ENCODE measurements at places on chromosomes 11 and 22. TPM values are rescaled to one million over a fixed set of nuclear protein-coding genes. Genes with fewer than 3 reads are reported as not detected.

DNA sequence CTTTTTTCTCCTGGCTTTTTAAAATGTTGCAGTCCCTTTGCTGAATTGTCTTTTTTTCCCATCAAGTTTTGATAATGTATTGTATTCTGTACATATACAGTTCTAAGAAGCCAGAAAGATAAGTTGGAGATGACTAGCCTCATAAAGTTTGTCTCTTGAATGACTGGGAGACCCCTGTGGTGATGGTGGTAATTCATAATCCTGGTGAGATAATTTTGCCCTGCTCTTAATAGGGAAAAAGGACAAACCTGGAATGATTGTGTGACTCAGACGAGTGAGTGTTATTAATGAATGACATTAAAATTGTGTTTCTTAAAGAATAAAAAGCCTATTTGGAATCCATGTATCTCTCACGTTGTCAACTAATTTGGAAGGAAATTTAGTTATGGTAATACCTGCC, 1.2 kb downstream of the HIKESHI start:
- peak overlapping the region; percentile 96 for H3K4me3 ChIP-seq
- no peak for DNase-seq
- H3K27me3 ChIP-seq, result no peaks in the 10 kb centered on the region
- peaks cover 31% of the 10 kb centered on the region for H3K4me1 ChIP-seq
- peaks cover 9% of the 10 kb centered on the region for H3K36me3 ChIP-seq

DNA sequence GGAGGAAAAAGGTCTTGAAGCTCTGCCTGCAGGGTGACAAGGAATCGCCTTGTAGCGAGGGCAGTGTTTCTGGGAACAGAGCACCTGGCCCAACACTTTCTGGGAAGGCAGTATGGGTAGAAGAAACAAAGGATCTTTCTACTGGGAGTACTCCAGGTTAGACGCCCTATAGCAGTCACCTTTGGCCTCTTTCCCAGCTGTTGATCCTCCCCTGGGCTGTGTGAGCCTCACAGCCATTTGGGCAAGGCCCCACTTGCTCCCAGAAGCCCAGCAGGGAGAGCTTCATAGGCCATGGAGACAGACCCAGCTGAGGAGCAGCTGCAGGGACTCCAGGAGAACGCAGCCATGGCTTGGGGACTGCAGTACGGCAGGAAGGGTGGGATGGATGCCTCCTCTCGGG, 1.2 kb downstream of the SLCO2B1 start:
- H3K27me3 ChIP-seq, result peaks cover 8% of the 10 kb centered on the region
- H3K27ac ChIP-seq, result no peak overlapping the region
- no peaks in the 10 kb centered on the region for H3K36me3 ChIP-seq

DNA sequence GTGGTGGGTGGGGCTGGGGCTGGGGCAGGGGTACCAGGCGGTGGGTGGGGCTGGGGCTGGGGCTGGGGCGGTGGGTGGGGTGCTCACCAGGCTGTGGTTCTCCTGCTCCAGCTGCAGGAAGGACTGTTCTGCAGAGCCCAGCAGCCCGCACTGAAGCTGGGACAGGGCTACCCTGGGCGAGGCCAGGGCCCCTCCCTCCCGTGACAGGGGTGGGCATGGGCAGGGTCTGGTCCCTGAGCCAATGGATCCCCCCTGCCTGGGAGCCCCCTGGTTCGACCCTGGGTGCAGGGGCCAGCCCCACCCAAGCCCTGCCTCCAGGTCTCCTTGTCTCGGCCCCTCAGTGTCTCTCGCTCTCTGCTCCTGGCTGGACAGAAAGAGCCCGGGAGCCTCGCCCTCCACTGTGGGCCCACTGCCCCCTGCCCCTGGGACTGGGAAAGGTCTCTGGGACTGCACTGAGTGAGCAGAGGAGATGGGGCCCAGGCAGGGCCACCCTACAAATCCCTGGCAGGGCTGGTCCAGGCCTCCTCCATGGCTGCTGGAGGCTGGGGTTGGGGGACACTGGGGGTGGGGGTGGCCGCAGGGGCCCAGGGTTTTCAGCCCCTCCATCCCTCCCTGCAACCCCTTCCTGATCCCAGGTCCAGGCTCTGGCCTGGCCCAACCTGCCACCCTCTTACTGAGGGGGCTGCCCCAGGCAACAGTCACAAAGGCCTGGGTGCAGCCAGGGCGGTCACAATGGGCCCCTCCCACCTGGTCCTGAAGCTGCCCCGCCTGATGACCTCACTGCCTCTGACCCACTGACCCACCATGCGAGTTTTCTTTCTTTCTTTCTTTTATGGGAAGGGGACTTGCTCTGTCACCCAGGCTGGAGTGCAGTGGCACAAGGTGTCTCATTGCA, at the start of gene CCDC188:
TSS of gene CCDC188 (minus strand) at position 675 of the 895 bp plus-strand sequence. CDS start at position 606, 69 bp downstream.
- H3K27ac ChIP-seq, result no peak within 1 kb of the TSS
- peaks cover 2% of the 10 kb centered on the region for H3K4me1 ChIP-seq
- H3K36me3 ChIP-seq, result no peaks in the 10 kb centered on the region
- no peaks in the 10 kb centered on the region for H3K27me3 ChIP-seq
- no peak within 1 kb of the TSS for H3K4me3 ChIP-seq

- no peaks in the 10 kb centered on the region for H3K4me1 ChIP-seq
- no peak for DNase-seq
- peaks cover 2% of the 10 kb centered on the region for H3K27me3 ChIP-seq
- H3K4me3 ChIP-seq, result no peak overlapping the region
- no peak overlapping the region for H3K27ac ChIP-seq
- H3K36me3 ChIP-seq, result no peaks in the 10 kb centered on the region
Measured at GRCh38 chr11:106344394-106344793, 266.9 kb downstream of the AASDHPPT start.

DNA sequence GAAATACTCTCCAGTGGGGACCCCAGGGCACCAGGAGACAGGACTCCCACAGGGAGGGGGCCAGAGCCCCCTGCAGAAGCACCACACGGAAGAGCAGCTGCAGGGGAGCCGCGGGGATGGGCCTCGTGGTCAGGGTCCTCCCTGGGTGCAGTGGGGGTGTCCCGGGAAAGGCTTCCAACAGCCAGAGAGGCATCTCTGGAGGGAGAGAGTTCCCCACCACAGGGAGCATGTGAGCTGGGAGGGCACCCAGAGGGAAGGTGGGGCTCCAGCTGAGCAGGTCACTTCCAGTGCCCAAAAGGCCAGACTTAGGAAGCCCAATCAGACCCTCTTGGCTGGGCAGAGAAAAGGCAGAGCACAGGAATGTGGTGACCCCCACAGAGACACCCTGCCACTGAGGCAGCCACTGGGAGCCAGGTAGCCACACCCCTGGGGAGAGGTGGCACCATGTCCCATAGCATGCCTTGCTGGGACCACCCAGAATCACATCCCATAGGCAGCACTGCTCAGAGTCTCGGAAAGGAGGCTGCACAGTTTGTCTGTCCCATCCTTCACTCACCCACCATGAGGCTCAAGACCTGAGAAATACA, 49.9 kb upstream of the LMO1 start:
- H3K4me3 ChIP-seq, result no peak overlapping the region
- no peaks in the 10 kb centered on the region for H3K27me3 ChIP-seq
- no peak overlapping the region for H3K27ac ChIP-seq

- H3K4me1 ChIP-seq, result no peaks in the 10 kb centered on the region
- no peak overlapping the region for H3K4me3 ChIP-seq
- no peak overlapping the region for H3K27ac ChIP-seq
Measured at GRCh38 chr11:74460065-74460464, 7.3 kb downstream of the KCNE3 start.

- H3K27ac ChIP-seq, result no peak overlapping the region
- DNase-seq, result no peak
- no peak overlapping the region for H3K4me3 ChIP-seq
- peaks cover 4% of the 10 kb centered on the region for H3K4me1 ChIP-seq
Measured at GRCh38 chr11:87258171-87258833, 220.6 kb downstream of the TMEM135 start.

GRCh38 chr11:130737041-130737830, 179.0 kb downstream of the SNX19 start:
- H3K27me3 ChIP-seq, result no peaks in the 10 kb centered on the region
- no peaks in the 10 kb centered on the region for H3K36me3 ChIP-seq
- H3K4me1 ChIP-seq, result no peaks in the 10 kb centered on the region
- no peak overlapping the region for H3K4me3 ChIP-seq
- no peak overlapping the region for H3K27ac ChIP-seq

- no peak overlapping the region for H3K27ac ChIP-seq
- H3K4me3 ChIP-seq, result no peak overlapping the region
- H3K27me3 ChIP-seq, result no peaks in the 10 kb centered on the region
- no peaks in the 10 kb centered on the region for H3K36me3 ChIP-seq
- peaks cover 22% of the 10 kb centered on the region for H3K4me1 ChIP-seq
Measured at GRCh38 chr11:102575012-102575411, 44.5 kb upstream of the MMP7 start.

DNA sequence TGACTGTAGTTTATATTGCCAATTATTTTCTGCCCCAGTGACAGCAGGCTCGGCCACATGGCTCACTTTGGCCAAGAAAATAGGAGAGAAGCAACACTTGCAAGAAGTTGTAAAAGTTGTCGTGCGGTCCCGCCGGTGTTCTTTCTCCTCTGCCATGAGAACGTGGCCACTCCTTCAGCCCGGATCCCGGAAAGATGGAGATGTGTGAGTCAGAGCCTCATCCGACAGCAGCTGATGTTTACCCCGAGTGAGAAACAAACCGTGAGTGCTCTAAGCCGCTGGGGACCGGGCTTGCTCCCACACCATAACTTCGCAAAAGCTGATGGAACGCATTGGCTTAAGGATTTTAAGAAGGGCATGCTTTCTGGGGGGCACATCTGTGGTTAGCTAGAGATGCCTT, 157.0 kb downstream of the CACNA1I start:
- no peak overlapping the region for H3K4me3 ChIP-seq
- H3K36me3 ChIP-seq, result no peaks in the 10 kb centered on the region
- H3K27me3 ChIP-seq, result no peaks in the 10 kb centered on the region

- no peak for DNase-seq
- H3K4me1 ChIP-seq, result no peaks in the 10 kb centered on the region
- peaks cover 7% of the 10 kb centered on the region for H3K27me3 ChIP-seq
- no peaks in the 10 kb centered on the region for H3K36me3 ChIP-seq
- H3K4me3 ChIP-seq, result no peak overlapping the region
- H3K27ac ChIP-seq, result no peak overlapping the region
Measured at GRCh38 chr11:94678236-94678635, 89.9 kb upstream of the AMOTL1 start.

GRCh38 chr11:122337241-122337640, 221.2 kb upstream of the BLID start:
- no peaks in the 10 kb centered on the region for H3K36me3 ChIP-seq
- H3K4me3 ChIP-seq, result no peak overlapping the region
- H3K27me3 ChIP-seq, result peaks cover 2% of the 10 kb centered on the region
- DNase-seq, result no peak
- H3K4me1 ChIP-seq, result no peaks in the 10 kb centered on the region

DNA sequence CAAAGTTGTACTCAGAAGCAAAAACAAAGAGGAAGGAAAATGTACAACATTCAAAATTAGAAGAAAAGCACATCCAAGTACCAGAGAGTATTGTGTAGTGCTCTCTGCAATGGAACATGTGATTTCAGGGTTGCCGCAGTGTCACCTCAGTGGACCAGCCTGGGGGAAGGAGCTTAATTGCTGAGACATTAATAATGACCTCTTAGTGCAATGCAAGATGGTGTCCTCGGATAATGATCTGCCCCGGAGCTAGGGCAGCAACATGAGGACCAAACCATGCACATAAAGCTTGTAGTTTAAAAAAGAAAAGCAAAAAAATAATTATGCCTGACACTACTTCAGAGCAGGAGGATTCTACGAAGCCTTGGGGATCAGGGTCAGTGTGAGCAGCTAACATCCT, 11.3 kb upstream of the JHY start:
- H3K36me3 ChIP-seq, result no peaks in the 10 kb centered on the region
- H3K4me3 ChIP-seq, result no peak overlapping the region
- no peaks in the 10 kb centered on the region for H3K27me3 ChIP-seq
- peaks cover 2% of the 10 kb centered on the region for H3K4me1 ChIP-seq
- no peak for DNase-seq

DNA sequence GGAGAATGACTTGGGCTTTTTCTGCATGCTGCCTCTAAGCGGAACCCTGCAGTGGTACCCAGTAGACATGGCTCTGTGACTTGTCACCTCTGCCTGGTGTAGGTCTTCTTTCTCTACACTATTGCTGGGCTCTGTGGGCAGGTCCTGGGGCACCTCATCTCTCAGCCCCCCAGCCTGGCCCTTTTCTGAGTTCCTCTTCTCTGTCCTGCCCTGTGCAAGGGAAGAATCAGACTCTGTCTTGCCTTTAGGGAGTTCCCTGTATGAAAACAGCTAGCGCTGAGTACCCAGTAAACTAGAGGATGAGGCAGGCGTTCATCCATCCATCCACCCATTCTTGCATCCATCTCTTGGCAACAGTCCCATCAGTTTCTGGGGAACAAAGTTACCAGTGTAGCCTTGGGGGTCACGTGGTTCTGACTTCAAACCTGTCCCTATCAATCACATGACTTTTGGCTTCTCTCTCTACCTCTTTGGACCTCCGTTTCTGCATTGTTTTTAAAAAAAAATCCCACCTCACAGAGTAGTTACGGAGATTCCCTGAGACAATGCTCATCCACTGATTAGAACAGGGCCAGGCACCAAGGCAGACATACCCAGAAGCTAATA, 86.4 kb upstream of the WNT11 start:
- H3K36me3 ChIP-seq, result no peaks in the 10 kb centered on the region
- H3K27ac ChIP-seq, result peak overlapping the region; percentile 68
- DNase-seq, result no peak
- H3K4me1 ChIP-seq, result peaks cover 23% of the 10 kb centered on the region
- H3K27me3 ChIP-seq, result no peaks in the 10 kb centered on the region

GRCh38 chr11:129247135-129247534, 55.0 kb upstream of the ARHGAP32 start:
- H3K4me1 ChIP-seq, result peaks cover 49% of the 10 kb centered on the region
- no peak overlapping the region for H3K4me3 ChIP-seq
- H3K27me3 ChIP-seq, result no peaks in the 10 kb centered on the region

DNA sequence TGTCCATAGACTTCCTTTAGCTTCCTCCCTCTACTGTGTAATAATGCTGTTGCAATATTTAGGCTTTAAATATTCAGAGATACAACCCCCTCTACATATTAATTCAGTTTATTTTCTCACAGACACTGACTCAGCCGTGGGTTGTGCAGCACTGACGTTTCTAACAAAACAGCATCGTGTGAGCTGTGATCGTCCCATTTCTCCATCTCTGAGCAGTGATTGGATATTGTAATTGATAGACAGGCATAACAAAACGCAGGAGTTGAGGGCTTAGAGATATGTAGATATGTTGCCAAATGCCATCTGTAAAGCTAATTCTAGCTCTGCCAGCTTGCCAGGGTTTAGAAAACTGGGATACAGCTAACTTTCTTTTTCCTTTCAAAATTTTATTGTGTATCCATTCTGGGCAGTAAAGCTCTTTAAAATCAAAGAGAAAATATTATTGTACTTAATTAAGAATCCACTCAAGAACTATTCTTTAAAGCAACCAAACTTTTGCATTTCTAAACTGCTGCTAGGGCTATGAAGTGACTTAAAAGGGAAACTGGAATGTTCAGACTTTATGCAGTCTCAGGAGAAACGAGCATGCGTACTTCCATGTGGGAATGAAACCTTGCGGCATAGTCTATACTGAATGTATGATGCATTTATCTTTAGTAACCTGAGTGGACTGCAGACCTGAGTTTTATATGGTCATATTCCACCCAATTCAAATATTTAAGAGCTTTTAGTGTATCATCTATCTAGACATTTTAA, 22.7 kb downstream of the BTBD10 start:
- H3K27ac ChIP-seq, result no peak overlapping the region
- peak; percentile 25 for DNase-seq
- H3K4me1 ChIP-seq, result peaks cover 25% of the 10 kb centered on the region
- H3K27me3 ChIP-seq, result no peaks in the 10 kb centered on the region
- H3K4me3 ChIP-seq, result no peak overlapping the region

- H3K27me3 ChIP-seq, result no peaks in the 10 kb centered on the region
- H3K4me1 ChIP-seq, result peaks cover 31% of the 10 kb centered on the region
- no peak overlapping the region for H3K4me3 ChIP-seq
Measured at GRCh38 chr11:64202992-64203391, 3.5 kb upstream of the FERMT3 start.

The KLHDC7B gene
- total RNA-seq, result 5.7 TPM

The AMOTL1 gene
- total RNA-seq, result 2.3 TPM

The RRM1 gene
- 259 TPM for total RNA-seq

The VSIG2 gene
- total RNA-seq, result not detected

The RGL4 gene
- 14.6 TPM for total RNA-seq

The LIF gene
- 77.3 TPM for total RNA-seq

The INPPL1 gene
- total RNA-seq, result 68.5 TPM

The PLEKHB1 gene
- 10.6 TPM for total RNA-seq

The FAM111B gene
- 32.3 TPM for total RNA-seq

All from activated CD4-positive, alpha-beta T cell treated with anti-CD3 and anti-CD28 coated beads for 36 hours (primary cell).